Activated naive CD8-positive, alpha-beta T cell treated with anti-CD3 and anti-CD28 coated beads for 36 hours (primary cell): ENCODE measurements at places on chromosomes 3 and 15. TPM values are rescaled to one million over a fixed set of nuclear protein-coding genes. Genes with fewer than 3 reads are reported as not detected.

The SGO1 gene
- total RNA-seq = 25.6 TPM

The PAK6 gene
- 0.35 TPM for total RNA-seq

The SST gene
- not detected for total RNA-seq

The ZNF445 gene
- total RNA-seq = 13.4 TPM

The LYZL4 gene
- not detected for total RNA-seq

The GHSR gene
- total RNA-seq = not detected

The CAMK2N2 gene
- not detected for total RNA-seq

The OXTR gene
- total RNA-seq = 0.60 TPM

The MRPS25 gene
- 78.0 TPM for total RNA-seq

The MAN2C1 gene
- 135 TPM for total RNA-seq

The TEX55 gene
- not detected for total RNA-seq

The ADAMTS7 gene
- 0.10 TPM for total RNA-seq

The STRIT1 gene
- total RNA-seq = not detected

The GRK7 gene
- not detected for total RNA-seq

The CYP1A1 gene
- total RNA-seq = 4.9 TPM

The GLDN gene
- not detected for total RNA-seq

The SMCO1 gene
- total RNA-seq = not detected

The TLR9 gene
- 1.4 TPM for total RNA-seq

The GTF2A2 gene
- 246 TPM for total RNA-seq

The SKOR1 gene
- 0.30 TPM for total RNA-seq

The MOBP gene
- not detected for total RNA-seq

The MORC1 gene
- not detected for total RNA-seq

The SLC22A14 gene
- not detected for total RNA-seq

The SOX2 gene
- total RNA-seq = not detected

The SOX14 gene
- not detected for total RNA-seq

The HHLA2 gene
- total RNA-seq = 1.3 TPM

The STAB1 gene
- total RNA-seq = 0.10 TPM

The TERC gene
- total RNA-seq = 16.0 TPM

The NTRK3 gene
- total RNA-seq = not detected

The PRR20G gene
- total RNA-seq = not detected

The ISG20 gene
- total RNA-seq = 108 TPM

The P2RY13 gene
- total RNA-seq = not detected

The NOX5 gene
- not detected for total RNA-seq

The CDC25A gene
- total RNA-seq = 55.7 TPM

The SEMA3G gene
- total RNA-seq = 0.19 TPM

The TXNRD3 gene
- 4.1 TPM for total RNA-seq
